ENCODE measurements at places on chromosomes 13 and 19. TPM values are rescaled to one million over a fixed set of nuclear protein-coding genes. Genes with fewer than 3 reads are reported as not detected.

The CALR3 gene
- not detected for total RNA-seq

The ZNF763 gene
- 4.3 TPM for total RNA-seq

The CEACAM6 gene
- total RNA-seq = not detected

The SELENOV gene
- not detected for total RNA-seq

The FGF22 gene
- total RNA-seq = 0.81 TPM

The LILRA2 gene
- total RNA-seq = not detected

The CLEC17A gene
- not detected for total RNA-seq

The PCDH9 gene
- total RNA-seq = 34.6 TPM

The ZNF527 gene
- 5.8 TPM for total RNA-seq

The SYCN gene
- not detected for total RNA-seq

The AXL gene
- total RNA-seq = 265 TPM

The SWSAP1 gene
- total RNA-seq = 2.4 TPM

The C13orf42 gene
- not detected for total RNA-seq

Measured in osteocyte (in vitro differentiated cells).